ENCODE measurements at places on chromosomes 11 and 22.

DNA sequence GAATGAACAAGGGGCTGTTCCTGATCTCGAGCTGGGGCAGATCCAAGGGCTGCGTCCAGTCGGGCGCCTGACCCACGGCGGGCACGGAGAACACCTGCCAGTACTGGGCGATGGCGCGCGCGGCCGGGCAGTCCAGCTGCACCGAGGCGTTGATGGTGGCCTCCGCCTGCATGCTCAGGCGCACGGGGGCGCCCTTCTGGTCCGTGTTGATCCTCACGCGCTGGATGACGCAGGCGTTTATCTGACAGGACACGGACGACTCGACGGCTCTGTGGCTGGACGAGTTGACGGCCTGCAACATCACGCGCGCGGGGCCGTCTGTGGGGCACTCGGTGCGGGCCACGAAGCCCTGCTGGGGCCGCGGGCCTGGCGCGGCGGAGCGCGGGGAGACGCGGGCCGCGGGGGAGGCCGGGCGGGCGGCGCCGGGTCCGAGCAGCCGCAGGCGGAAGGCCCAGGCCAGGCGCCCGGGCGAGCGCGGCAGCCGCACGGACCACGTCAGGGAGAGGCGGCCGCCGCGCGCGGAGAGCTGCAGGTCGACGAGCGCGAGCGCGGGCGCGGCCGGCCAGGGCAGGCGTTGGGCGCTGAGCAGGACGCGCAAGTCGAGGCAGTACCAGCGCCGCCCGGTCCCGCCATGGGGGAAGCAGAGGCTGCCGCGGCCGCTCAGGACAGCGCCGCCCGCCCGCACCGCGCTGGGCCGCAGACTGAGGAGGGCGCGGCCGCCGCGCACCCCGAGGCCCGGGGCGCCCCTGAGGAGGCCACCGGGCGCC is 511 bp downstream of the PKDREJ start:
- no peak for DNase-seq

- DNase-seq = no peak
These were observed 475 bp upstream of the AIP start for GRCh38 chr11:67482275-67482826.

DNA sequence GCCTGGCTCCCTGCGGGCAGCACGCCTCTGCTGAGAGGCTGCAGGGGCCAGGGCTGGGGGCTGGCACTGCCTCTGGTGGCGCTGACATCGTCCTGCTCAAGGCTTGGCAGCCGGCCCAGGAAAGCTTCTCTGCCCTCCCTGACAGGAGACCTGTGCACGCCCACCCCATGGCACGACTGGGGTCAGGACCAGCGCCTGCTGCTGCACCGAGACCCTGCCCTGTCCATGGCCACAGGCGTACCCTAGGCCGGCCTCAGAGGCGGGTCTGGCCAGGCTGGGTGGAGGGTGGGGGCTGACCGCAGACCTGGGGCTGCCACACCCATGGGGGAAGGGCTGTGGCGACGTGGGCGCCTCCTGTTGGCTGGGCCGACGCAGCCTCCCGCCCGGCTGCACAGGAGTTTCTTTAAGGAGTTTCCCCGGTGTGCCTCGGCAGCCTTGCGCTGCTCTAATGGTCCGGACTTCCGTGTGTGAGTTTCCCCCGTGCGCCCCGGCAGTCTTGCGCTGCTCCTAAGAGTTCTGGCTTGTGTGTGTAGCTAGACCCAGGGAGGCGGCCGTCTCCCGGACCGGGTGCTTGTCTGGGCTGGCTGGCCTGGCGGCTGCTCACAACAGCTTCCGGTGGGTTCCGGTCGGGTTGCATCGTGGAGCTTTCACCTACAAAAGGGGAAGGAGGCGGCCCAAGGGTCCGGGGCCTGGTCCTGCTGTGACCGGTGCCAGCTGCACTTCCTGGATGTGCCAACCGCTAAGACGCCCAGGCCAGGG is 4.6 kb downstream of the TRABD start:
- DNase-seq = no peak

- no peak for DNase-seq
These were observed 6.9 kb upstream of the EFCAB6 start for GRCh38 chr22:43818981-43819380.

GRCh38 chr11:68750195-68751003 is 921 bp downstream of the TESMIN start:
- no peak for DNase-seq

DNA sequence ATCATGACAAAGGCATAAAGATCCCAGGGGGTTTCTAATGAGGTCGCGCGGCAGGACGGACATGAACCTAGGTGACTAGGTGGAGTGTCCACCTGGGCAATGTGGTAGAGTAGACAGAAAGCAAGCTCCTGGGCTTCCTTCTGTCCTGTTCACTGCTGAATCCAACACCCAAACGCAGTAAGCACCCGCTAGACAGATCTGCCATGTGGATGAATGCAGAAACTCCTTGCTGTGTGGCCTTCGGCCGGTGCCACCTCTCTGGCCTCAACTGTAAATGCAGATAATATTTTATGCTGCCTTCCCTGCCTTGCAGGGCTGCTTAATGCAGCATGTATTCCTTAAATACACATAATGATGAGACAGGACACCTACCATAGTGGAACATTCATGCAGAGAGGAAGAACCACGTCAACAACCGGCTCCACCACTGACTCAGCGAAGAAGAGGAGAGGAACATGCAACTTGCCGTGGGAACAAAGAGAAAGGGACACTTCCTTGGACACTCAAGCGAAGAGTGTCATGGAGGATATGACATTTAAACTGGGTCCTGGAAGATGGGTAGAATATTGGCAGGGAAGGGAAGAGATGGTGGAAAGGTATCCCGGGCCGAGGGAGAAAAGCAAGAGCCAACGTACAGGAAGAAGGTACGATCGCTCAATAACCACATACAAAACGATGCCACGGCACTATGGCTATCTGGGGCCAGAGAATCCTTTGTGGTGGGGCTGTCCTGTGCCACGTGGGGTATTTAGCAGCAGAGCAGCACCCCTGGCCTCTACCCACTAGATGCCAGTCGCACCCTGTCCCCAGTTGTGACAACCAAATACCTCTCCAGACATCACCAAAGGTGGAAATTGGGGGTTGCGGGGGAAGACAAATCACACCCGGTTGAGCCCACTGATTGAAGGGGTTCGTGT is 30.8 kb downstream of the MYH9 start:
- no peak for DNase-seq

DNA sequence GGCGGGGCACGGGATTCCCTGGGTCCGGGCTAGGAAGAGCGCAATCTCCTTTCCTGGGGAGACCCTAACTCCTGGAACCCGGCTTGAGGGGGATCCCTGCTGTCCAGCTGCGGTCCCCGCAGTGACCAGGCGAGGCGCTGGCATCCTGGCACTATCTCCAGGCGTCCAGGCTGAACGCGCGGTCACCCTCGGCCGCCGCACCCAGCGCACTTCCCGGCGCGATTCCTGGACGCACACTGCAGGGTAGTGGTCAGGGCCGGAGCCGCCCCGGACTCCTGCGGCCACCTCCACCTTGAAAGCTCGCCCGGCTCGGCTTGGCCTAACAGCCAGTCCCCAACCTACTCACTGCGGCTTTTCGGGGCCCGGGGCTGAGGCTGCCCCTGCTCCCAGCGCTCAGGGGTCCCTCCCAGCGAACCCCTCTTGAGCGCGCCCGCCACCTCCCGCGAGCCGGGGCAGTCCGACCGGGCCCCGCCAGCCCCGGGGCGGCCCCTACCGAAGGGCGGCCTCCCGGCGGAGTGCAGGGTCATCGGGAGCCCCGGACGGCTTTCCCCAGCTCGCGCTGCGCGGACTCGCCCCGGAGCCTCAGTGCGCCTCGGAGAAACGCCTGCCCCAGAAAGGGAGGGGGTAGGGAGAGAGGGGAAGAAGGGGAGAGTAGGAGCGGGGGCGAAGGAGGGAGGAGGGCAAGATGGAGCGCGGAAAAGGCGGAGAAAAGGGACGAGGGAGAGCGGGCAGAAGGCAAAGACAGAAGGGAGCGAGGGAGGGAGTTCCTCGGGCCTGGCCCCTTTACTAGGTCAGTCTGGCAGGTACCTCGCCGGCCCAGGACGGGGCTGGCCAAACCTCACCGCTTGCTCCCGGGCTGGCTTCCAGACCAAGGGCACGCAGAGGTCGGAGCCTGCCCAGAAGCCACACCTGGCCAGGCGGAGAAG is 1.0 kb downstream of the POU2AF3 start:
- DNase-seq = no peak

- no peak for DNase-seq
These were observed 456 bp downstream of the AAMDC start for GRCh38 chr11:77821349-77821851.

GRCh38 chr11:1852877-1853276 is at the start of gene LSP1:
TSS of gene LSP1 (plus strand) at chr11:1853084. CDS start at chr11:1853145, 61 bp downstream.
- no peak for DNase-seq

DNA sequence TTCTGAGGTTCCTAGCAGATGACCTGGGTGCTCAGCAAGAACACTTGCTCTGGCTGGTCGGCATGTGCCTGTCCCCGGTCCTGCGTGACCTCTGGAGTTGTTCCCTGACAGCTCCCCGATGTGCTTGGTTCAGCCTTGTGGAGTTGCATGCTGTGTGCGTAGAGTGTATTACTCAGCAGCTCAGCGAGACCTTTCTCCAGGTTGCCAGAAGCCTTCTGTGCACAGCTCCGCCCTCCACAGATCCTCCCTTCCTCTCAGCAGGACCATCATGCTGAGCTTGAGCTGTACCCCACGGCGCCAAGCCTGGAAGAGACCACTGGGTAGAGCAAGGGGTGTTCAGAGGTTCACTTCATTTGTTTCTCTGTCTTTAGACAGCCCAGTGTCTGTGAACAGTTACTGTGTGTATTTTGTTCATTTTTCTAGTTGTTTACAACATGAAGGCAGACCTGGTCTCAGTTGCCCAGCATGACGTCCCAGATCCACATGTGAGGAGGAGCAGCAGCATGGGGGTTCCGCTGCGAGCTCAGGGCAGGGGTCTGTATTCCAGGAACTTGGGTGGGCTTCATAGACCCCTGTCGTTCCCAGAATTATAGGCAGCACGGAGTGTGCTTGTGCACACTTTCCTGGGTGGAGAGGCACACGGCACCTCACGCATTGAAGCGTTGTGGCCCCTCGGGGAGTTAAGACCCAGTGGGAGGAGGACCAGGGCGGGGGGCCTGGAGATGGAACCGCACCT is 148.6 kb downstream of the IGLL1 start:
- no peak for DNase-seq

DNA sequence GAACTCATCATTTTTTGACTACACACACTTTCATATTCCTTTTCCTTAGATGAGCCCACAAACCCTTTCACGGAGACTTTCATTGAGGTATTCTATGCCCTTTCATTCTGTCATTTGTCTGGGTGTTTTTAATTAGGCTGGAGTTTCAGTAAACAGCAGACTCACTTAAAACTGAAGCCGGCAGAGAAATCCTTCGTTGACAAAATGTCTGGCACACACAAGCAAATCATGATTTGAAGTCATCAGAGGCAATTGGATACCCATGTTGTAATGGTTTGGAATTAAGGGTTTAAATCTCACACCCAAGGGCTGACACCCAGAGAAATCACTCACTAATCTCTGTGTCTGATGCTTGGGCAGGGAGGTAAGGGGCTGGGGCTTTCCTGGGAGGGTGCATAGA is 127.1 kb downstream of the EHF start:
- no peak for DNase-seq

DNA sequence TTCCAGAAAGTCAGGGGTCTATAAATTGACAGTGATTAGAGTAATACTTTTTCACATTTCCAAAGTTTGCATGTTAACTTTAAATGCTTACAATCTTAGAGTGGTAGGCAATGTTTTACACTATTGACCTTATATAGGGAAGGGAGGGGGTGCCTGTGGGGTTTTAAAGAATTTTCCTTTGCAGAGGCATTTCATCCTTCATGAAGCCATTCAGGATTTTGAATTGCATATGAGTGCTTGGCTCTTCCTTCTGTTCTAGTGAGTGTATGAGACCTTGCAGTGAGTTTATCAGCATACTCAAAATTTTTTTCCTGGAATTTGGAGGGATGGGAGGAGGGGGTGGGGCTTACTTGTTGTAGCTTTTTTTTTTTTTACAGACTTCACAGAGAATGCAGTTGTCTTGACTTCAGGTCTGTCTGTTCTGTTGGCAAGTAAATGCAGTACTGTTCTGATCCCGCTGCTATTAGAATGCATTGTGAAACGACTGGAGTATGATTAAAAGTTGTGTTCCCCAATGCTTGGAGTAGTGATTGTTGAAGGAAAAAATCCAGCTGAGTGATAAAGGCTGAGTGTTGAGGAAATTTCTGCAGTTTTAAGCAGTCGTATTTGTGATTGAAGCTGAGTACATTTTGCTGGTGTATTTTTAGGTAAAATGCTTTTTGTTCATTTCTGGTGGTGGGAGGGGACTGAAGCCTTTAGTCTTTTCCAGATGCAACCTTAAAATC is 5.3 kb downstream of the MALAT1 start:
- DNase-seq = no peak

DNA sequence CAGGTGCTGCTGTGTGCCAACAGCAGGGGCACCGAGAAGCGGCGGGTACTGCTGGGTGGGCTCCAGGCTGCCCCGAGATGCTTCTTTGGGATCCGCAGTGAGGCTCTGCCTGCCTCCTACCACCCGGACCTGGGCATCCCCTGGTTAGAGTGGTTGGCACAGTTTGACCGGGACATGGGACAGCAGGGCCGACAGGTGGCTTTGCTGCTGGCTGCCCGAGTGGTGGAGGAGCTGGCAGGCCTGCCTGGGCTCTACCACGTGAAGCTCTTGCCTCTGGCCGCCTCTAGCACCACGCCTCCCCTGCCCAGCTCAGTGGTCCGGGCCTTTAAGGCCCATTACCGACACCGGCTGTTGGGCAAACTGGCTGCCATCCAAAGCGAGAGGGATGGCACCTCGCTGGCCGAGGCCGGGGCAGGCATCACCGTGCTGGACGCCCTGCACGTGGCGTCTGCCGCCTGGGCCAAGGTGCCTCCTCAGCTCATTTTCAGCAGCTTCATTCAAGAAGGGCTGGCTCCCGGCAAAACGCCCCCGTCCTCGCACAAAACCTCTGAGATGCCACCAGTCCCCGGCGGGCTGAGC is 1.9 kb downstream of the TIGD3 start:
- DNase-seq = no peak

DNA sequence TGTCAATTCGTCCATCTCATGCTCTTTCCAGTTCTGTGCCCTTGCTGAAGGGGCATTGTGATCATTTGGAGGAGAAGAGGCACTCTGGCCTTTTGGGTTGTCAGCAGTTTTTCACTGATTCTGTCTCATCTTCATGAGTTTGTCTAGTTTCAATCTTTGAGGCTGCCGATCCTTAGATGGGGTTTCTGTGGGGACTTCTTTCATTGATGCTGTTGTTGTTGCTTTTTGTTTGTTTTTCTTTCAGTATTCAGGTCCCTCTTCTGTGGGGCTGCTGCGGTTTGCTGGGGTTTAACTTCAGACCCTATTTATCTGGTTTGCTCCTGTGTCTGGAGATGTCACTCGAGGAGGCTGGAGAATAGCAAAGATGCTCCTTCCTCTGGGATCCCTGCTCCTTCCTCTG is 224.3 kb downstream of the JRKL start:
- DNase-seq = no peak

Data from T1000 (cell line).